NCI-H2081 (cell line): ENCODE measurements at places on chromosomes 1 and 21.

- DNase-seq = no peak
These were observed 1604.7 kb downstream of the PLA2G4A start for GRCh38 chr1:188433425-188433824.

GRCh38 chr1:41827991-41828570 lies 90.6 kb downstream of the HIVEP3 start:
- no peak for DNase-seq

DNA sequence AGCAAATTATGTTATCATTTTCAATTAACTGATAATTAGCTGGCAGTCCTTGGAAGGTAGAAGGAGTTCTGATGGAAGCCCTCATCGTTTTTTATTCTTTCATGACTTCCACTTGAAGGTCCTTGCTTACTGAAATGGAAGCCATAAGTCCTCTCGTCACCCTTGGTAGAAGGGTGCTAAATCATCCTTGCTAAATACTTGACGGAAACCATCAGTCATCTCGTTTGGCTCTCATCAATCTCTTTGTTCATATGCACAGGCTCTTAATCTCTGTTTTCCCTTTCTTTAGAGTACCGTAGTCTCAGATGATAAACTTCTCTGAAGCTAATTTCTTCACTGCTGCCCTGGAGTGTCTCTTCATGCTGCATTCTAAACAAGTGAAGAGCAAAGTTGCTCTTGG lies 34.5 kb downstream of the UCK2 start:
- DNase-seq = no peak

GRCh38 chr1:232709386-232709785 lies 79.5 kb upstream of the SIPA1L2 start:
- DNase-seq = no peak
